ENCODE measurements at places on chromosomes 4 and X.

- ATAC-seq = no peak
These were observed 27.1 kb upstream of the MAGEA8 start for GRCh38 chrX:149853925-149854324.

- no peak for ATAC-seq
These were observed 643.8 kb downstream of the FAT4 start for GRCh38 chr4:125958519-125958918.

GRCh38 chr4:126766241-126766640 is 866.5 kb upstream of the INTU start:
- no peak for ATAC-seq

GRCh38 chrX:2351321-2351720 is 149.5 kb downstream of the DHRSX start:
- no peak for ATAC-seq

GRCh38 chrX:151852294-151852693 is 60.4 kb upstream of the MAGEA4 start:
- ATAC-seq = no peak

DNA sequence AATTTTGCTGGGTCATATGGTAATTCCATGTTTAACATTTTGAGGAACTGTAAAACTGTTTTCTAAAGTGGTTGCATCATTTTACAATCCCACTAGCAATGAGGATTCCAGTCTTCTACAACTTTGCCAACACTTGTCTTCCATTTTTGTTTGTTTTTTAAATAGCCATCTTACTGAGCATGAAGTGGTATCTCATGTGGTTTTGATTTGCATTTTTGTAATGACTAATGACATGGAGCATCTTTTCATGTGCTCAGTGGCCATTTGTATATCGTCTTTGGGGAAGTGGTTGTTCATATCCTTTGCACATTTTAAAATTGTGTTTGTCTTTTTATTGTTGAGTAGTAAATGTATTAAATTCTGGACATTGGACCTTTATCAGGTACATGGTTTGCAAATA is 94.7 kb downstream of the TMEM131L start:
- ATAC-seq = no peak

- no peak for ATAC-seq
These were observed 194.4 kb downstream of the BCOR start for GRCh38 chrX:39903343-39903742.

GRCh38 chr4:151098979-151099228 is 524 bp upstream of the RPS3A start:
- ATAC-seq = peak; percentile 14

- ATAC-seq = no peak
These were observed 40.7 kb upstream of the LDB2 start for GRCh38 chr4:16939178-16939577.

DNA sequence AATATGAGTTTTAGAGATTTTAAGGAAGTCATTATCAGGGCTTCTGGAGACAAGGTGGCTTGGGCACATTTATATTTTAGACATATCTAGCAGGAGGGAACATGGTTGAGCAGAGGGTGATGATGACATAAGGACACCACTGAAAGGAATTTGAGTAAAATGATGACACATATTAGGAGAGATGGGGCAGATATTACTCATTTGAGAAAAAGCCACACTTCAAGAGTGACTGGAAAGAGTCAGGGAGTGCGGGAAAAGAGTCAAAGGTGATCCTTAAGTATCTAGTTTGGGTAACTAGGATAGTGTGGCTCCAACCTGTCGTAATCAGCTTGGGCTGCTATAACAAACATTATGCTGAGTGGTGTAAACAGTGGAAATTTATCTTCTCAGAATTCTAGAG is 377.7 kb downstream of the PACRGL start:
- no peak for ATAC-seq

- no peak for ATAC-seq
These were observed 7.4 kb upstream of the NFKB1 start for GRCh38 chr4:102493794-102494193.

- ATAC-seq = no peak
These were observed 76.9 kb downstream of the RRAGB start for GRCh38 chrX:55794405-55794804.

DNA sequence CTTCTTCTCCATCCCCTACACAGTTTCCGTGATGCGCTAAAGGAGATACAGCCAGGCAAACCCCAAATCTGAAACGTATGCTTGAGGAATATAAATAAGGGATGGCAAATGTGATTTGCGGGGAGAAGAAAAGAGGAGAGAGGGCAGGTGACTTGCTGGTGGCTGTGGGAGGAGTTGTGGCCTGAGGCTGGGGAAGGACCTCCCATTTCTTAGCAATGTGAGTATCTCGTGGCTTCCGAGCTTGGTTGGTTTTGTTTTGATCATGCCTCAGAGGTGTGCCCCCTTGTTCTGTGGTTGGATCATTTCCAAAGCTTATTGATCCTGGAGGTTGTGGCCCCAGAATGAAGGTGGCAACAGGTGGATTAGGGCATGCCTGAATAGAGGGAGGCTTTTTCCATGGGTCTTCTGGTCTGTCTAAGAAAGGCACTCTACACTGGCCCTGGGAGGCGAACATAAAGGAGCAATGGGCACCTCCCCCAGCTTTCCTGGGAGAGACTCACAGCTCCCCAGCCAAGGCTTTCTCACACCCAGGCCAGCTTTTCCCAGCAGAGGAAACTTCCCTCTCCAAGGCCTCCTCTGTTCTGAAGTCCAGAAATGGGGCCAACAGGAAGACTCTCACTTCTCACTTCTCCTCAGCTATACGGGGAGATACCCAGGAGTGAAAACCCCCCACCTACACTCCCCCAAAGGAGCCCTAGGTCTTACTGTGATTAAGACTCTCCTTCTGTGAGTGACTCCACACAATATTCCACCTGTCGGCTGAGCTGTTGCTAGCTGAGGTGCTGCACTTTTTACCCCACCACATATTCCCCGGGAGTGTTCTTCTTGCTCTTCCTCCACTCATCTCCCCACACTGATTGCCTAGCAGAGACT is 40.0 kb downstream of the C4orf51 start:
- ATAC-seq = no peak

GRCh38 chrX:63471004-63471403 is 119.9 kb upstream of the SPIN4 start:
- ATAC-seq = no peak

GRCh38 chrX:8632924-8633323 is 99.0 kb downstream of the ANOS1 start:
- no peak for ATAC-seq

GRCh38 chr4:38663801-38664705 is at the start of gene KLF3:
Gene KLF3 (plus strand): TSS chr4:38664199. CDS start chr4:38680626, 16,427 bp downstream.
- ATAC-seq = peak; percentile 88

GRCh38 chr4:81723019-81723884 is 251.5 kb upstream of the RASGEF1B start:
- ATAC-seq = peak; percentile 72

DNA sequence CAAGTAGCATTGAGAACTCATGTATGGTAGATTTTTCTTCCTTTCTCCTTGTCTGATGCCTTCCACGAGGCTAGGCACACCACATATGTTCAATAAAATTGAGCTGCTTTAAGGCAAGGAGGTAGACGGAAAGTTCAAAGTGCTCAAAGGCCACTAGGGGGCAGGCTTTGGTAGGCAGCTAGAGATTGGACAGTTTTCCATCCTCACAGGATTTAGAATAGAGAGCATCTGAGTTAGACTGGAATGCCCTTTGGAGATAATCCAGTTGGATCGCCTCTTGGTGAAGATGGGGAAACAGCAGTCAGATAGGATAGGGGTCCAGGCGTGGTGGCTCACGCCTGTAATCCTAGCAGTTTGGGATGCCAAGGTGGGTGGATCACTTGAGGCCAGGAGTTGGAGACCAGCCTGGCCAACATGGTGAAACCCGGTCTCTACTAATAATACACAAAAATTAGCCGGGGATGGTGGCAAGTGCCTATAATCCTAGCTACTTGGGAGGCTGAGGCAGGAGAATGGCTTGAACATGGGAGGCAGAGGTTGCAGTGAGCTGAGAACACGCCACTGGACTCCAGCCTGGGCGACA is 30.4 kb downstream of the ELF4 start:
- ATAC-seq = peak; percentile 64

- ATAC-seq = no peak
These were observed 469.0 kb upstream of the ATOH1 start for GRCh38 chr4:93359586-93359985.

- no peak for ATAC-seq
These were observed 19.0 kb downstream of the TMEM47 start for GRCh38 chrX:34638116-34638515.

DNA sequence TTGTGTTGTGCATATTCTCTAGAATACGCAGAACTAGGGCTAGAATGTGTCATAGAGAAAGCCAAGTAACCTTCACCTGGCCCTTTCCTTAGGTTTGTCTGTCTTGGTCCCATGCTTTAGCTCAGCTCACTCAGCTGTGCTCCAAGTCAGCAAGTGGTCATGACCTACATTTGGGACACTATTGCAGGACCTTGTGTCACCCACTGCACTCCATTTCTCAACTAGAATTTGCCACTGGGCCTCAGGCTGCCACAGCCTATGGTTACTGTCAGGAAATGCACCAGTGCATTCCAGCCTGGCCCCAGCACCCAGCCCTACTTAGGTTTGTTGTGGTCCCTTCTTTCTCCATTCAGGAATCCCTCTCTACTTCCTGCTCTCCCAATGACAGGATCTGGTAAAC is 7.7 kb upstream of the FGG start:
- no peak for ATAC-seq

DNA sequence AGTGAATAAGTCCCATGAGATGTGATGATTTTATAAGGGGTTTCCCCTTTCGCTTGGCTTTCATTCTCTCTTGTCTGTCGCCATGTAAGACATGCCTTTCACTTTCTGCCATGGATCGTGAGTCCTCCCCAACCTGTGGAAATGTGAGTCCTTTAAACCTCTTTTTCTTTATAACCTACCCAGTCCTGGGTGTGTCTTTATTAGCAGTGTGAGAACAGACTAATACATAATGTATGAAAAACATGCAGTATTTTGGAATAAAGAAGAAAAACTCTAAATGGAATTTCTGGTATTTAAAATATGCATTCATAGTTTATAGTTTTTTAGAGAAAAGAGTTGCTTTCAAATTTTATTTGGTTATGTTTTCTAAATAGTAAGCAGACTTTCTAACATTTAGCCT is 360.7 kb downstream of the PCDH7 start:
- ATAC-seq = no peak

DNA sequence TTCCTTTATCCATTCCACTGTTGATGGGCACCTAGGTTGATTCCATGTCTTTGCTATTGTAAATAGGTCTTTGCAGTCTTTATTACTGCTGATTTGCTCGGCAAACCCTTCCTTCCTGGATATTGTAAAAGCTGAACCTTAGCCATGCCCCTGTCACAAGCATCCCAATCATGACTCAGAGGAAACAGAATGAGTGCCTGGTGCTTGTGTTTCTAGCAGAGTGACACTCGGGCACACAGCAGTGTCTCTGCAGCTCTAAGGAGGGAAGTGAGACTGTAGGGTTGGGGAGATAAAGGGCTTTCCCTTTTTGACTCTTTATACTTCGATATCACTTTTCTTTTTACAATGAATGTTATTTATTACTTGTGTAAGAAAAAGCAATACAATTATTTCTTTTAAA is 83.3 kb downstream of the AKAP4 start:
- no peak for ATAC-seq

GRCh38 chr4:177660223-177660622 is 218.0 kb upstream of the AGA start:
- ATAC-seq = no peak

DNA sequence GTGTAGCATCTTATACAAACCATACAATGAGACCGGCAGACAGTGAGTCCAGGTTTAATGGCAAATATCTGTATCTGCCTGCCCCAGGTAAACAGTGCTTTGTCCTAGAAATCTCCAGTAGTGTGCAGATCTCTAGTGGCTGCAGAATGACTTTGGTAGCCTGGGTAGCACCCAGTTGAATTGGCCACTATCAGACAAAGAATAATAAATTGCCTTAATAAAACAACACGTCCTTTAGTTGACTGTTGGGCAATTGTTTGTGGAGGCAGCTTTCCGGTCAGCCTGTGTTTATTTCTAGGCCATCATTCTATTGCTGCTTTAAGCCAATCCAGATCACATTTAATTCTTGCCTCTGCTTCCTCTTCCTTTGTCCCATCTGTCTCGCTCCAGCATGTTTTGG is 52.5 kb downstream of the SNX25 start:
- ATAC-seq = no peak

- ATAC-seq = no peak
These were observed 43.1 kb downstream of the ZGRF1 start for GRCh38 chr4:112593438-112594133.

- ATAC-seq = no peak
These were observed 90.1 kb downstream of the ATP8A1 start for GRCh38 chr4:42566835-42567234.

DNA sequence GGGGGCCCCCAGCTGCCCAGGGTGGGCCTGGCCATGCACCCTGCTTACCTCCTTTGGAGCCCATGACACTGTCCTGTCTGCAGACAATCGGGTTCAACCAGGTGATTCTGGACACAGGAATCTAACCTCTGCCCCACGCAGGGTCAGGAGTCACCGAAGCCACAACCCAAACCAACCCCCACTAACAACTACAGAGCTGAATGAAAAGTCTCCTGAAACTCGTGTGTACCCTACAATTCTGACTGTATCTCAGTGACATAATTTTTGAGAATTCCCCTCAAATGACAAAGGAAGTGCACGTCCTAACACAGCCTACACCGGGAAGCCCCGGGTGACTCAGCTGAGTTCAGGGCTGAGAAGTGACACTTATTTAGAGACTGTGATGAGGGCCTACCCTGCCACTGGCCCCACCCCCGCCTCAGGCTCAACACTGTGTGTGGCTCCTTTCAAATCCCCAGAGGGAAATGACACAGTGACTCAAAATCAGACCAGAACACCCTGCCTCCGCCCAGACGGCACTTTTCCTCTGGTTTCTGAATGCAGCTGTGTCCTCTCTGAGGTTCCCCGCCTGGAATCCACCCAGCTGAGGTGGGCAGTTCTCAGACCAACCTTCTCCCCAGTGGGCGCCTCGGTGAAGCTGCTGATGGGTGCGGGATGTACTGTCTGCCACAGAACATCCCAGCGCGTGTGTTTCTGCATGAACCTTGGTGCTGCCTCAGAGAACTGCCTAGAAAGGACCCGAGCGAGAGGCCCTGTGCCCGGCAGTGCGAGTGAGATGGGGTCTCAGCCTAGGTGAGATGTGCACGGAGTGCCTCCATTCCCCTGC is 9.9 kb downstream of the TNIP2 start:
- no peak for ATAC-seq

GRCh38 chr4:24114919-24115500 is 225.2 kb upstream of the PPARGC1A start:
- no peak for ATAC-seq

DNA sequence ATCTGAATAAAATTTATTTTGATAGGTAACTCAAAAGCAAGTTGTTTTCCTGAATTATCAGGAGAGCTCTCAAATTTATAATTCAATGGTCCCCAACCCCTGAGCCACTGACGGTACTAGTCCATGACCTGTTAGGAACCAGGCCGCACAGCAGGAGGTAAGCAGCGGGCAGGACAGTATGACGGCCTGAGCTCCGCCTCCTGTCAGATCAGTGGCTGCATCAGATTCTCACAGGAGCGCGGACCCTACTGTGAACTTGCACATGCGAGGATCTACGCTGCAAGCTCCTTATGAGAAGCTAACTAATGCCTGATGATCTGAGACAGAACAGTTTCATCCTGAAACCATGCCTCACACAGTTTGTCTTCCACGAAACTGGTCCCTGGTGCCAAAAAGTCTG is 37.9 kb upstream of the SEC24B start:
- no peak for ATAC-seq

Data from gastroesophageal sphincter (tissue), 4 donors.